Stimulated activated naive CD4-positive, alpha-beta T cell treated with Interleukin-2 at 50 U/mL for 16 hours (primary cell): ENCODE measurements at places on chromosomes 1 and 21.

GRCh38 chr1:18634276-18634675 lies 3.6 kb downstream of the PAX7 start:
- no peak for DNase-seq

GRCh38 chr1:100359139-100359538 lies 6.8 kb downstream of the CDC14A start:
- DNase-seq = no peak

DNA sequence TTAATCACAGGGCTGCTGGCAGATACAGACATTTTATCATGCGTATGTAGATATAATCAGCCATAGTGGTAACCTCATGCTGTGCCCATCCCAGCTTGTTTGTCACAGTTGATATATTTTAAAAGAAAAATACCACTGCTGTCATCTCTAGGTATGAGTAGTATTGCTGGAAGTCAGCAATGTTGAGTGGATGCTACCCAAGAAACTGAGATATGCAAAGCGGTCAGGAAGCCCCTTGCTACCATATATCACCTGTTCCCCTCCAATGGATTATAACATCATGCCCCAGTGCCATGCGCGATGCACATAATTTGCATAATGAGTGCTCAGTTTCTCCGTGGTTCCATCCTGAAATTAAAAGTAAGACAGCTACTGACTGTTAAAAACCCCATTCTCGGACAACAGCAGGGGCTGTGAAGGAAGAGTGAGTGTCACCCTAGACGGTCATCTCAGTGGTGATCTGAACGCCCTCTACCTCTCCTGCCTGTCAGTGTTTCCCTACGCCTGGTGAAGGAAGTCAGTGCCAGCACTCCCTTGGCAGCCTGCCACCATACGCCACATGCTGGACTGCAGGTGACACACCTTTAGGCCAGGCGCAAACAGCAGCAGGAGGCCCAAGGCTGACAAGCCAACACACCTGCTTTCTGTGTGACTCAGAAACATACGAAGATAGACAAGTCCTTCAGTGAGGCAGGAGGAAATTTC lies 2.7 kb downstream of the IL10RB start:
- DNase-seq = peak; percentile 41

DNA sequence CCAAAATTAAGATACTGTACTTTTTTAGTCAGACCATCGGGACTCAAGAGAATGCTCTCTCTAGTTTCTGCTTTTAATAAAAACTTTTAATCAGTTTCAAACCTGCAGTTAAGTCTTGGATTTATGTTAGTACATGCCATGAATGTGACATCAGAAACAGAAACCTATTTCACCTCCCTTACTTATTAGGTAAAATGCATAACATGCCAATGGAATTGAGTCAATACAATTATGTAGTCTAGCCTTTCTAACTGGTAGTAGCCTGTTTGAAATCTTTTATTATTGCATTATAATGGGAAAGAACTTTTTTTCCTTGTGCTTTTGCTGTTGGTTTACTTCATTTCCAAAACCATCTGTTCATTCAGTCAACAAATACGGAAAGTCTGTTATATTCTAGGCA lies 4.8 kb downstream of the PHACTR4 start:
- no peak for DNase-seq

DNA sequence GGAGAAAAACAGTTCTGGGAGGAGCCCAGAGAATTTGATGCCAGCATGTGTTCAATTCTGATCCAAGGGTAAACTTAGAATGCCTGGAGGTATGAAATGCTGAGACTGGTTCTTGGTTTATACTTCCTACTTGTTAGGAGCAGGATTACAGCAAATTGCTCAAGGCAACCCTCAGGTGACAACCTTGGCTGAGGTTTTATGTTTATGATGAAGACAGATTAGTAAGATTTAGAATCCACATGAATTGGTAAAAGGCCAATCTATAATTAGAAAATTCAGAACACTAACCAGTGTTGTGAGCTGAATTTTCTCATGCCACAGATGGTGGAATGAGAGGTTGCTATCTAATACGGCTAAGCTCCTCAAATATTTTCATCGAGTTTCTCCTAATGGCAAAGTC lies 235.3 kb upstream of the NRIP1 start:
- no peak for DNase-seq

DNA sequence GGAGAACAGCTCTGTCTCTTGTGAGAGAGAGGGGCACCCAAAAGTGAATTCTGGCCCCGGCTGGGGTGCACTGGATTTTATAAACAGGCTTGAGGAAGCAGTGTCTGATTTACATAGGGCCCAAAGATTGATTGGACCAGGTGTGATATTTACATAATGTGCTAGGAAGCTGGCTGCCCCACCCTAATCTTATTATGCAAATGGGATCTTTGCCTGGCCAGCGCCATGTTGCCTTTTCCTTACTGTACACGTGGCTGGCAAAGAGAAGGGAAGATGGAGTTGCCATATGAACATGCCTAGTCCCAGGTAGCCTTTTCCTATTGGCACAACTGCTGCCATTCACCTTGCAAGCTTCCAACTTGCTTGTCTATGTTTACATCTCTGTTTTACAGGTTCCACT lies 29.0 kb upstream of the CFHR4 start:
- no peak for DNase-seq

- DNase-seq = no peak
Observed at GRCh38 chr1:9749361-9749760, 74.4 kb downstream of the CLSTN1 start.

- DNase-seq = no peak
Observed at GRCh38 chr1:80926531-80926930, 874.2 kb upstream of the ADGRL2 start.

- DNase-seq = no peak
Observed at GRCh38 chr21:27173053-27173452, 206.2 kb upstream of the ADAMTS5 start.

- DNase-seq = no peak
Observed at GRCh38 chr1:244391761-244392160, 59.9 kb downstream of the ADSS2 start.

DNA sequence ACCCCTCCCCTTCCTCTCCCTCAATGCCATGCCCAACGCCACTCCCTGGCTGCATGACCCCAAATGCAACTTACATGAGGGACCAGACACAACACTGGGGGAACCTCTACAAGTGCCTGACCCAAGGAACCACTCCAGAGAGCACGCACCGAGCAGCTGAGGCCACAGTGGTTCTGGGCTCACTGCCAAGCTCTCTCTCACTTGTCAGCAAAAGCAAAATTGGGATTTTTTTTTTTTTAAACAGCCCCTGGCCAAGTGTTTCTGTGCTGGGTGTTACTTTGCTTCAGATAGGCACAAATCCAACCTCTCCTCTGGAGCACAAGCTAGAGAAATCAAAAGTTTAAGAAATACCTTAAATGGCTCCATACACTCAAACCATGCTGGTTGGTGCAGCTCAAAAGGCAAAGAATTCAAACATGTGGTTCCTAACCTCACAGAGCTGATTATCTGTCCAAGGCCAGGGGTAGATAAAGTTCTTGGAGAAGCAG lies 363.0 kb downstream of the SETD4 start:
- DNase-seq = no peak

DNA sequence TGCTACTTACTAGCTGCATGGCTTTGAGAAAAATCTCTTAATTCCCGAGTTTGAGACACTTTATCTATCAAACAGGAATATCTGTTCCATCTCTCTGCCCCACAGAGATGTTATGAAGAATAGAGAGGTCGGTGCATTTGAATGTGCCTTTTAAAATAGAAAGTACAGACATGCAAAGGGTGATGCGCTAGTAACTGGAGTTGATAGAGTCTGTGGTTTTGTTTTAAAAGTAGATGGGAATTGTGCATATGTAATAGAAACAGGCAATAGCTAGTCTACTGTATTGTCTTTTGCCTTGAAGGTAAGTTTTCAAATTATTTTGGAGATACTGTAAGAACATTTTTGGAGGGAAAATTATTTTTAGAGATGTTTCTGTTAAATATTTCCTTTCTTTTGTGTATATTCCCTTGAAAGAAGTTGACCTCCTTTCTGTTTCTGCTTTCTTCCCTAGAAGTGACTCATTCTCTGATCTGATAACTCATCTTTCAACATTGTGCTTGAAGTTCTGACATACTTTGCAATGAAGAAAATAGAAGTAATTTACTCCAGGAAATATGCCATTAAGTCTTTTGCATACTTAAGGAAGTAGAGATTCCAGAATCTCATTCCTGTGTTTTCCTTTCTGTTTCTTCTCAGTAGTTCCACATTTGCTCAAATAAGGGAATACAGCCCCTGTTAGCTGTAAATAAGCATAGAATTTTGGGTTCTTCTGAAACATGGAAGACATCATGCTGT lies 151.6 kb downstream of the SDCCAG8 start:
- DNase-seq = no peak

- DNase-seq = no peak
Observed at GRCh38 chr1:11622398-11622797, 31.8 kb downstream of the FBXO2 start.

DNA sequence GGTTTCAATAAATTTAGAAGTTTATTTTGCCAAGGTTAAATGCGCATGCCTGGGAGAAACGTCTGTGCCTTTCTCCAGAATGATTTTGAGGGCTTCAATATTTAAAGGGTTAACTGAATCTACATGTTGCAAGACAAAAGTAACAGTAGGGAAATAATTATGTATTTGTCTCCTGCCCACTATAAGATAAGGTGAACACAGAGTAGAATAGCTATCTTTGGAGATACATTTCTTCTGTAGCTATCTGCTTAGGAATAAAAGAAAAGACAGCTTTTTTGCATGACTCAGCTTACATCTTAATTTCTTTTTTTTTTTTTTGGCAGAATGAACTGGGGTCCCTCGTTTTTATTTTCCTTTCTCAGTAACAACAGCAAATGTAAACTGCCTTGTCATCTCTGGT lies 1351.6 kb downstream of the AMY1C start:
- DNase-seq = no peak

DNA sequence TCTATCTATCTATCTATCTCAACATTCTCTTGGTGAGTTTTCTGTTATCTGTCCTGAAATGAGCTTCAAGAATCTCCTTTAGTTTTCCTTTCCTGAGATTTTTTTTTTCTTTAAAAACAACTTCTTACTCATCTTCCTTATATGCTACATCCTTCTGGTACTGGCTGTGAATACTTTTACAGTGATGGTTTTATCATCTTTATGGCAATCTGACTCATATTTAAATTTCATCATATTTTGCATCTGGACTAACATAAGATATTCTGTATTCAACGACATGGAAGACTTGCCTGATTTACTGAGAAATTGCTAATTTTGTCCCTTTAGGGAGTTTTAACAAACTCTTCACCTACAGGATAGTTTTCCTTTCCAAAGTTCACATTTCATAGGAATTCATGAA lies 33.0 kb downstream of the PDE4B start:
- DNase-seq = no peak

- DNase-seq = no peak
Observed at GRCh38 chr1:85563139-85563538, 17.4 kb upstream of the CCN1 start.

DNA sequence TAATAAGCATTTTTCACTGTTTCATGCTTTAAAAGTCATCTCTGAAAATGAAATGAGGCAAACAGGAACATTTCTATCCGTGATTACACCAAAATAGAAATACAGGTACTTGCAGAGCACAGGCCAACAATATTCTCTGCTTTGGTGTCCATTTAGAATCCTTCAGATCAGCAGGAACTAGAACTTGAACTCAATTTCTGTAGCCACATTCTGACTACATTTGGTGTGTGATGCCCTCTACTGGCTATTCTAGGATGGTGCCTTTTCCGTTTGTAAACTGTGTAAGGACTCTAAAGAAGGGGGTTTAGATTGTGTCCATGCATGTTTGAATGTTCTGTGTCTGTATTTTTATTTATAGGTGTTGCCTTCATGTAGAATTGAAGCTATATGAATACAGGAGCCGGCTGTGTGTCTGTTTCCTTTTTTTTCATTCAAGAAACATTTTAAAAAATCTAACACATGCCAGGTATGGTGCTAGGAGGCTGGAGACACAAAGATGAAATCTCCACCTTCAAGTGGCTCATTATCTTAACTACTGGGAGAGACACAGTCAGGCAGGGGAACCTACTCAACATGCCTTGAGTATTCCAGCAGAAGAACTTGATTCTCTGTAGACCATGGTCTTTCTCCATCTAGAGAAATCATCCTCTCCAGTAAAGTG lies 7.6 kb upstream of the ZNF326 start:
- no peak for DNase-seq

DNA sequence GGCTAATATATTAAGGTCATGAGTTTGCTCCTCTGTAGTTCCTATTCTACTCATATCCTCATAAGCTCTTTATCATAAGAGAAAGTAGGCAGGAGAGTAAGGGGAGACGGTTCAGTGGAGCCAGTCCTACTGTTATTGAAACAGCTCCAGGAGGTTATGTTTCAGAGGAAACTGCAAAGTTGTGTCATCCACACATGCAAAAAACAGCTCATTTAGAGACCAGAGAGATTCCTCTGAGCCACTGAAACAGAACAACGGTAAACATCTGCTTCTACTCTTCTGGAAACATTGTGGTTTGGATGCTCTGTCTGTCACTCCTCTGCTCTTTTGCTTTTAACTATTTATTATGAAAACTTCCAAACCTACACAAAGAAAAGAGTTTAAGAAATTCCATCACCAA lies 66.3 kb upstream of the PPP2R5A start:
- DNase-seq = no peak

GRCh38 chr1:29453502-29454240 lies 217.3 kb downstream of the PTPRU start:
- DNase-seq = no peak

DNA sequence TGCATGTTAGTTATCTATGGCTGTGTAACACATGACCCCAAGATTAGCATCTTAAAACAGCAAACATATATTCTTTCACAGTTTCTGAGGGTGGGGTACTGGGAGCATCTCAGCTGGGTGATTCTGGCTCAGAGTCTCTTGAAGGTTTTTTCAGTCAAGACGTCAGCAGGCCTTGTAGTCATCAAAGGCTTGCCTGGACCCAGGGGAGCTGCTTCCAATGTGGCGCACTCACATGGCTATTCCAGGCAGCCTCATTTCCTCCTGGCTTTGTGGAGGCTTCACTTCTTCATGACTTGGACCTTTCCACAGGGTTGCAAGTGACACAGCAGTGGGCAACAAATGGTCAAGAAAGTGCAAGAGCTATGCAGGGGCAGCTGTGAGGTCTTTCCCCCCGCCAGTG lies 114.7 kb downstream of the ACTL8 start:
- no peak for DNase-seq

DNA sequence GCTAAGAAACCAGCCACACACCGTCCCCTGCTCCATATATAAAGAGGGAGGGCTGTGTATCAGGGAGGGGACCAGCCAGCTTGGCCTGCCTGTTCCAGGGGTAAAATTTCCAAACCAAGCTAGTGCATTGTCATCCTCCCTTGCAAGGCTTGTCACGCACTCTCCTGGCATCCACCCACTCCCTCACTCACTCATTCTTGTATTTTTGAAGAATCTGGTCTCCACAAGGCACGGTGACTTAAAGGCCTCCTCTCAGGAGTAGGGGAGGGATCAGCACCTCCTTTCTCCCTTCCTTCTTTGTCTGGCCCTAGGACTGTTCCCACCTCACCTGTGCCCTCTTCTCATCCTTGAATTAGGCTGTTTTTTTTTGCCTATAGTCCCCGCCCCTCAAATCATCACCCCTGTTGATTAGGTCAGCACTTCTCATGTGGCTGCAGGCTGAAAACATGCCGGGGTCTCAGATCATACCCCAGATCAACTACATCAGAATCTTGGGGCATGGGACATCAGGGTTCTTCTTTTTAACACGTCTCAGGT lies 5.0 kb downstream of the ABCA4 start:
- no peak for DNase-seq

- DNase-seq = no peak
Observed at GRCh38 chr1:103110701-103111100, 2.4 kb upstream of the COL11A1 start.
